ENCODE measurements at places on chromosomes 16 and 17.
A peak's percentile ranks its signal among the peaks of the same experiment; 100 is the strongest.

DNA sequence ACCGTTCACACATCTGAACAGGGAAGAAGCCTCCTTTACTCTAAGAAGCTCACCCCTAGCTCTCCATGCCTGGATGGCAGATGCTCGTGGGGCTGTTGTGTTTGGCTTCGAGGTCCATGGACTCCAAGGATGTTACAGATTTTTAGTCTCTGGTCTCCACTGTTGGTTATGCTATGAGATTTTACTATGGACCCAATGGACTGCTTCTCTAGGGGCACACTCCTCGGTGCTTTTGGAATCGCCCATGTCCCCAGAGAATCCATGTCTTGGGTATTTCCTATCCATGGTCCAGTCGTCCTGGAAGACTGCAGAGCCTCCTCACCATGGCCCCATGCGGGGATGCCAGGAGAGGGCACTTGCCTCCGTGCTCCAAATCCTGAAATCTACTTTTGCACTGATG is 83.4 kb downstream of the KCNJ12 start:
- no peak for DNase-seq

DNA sequence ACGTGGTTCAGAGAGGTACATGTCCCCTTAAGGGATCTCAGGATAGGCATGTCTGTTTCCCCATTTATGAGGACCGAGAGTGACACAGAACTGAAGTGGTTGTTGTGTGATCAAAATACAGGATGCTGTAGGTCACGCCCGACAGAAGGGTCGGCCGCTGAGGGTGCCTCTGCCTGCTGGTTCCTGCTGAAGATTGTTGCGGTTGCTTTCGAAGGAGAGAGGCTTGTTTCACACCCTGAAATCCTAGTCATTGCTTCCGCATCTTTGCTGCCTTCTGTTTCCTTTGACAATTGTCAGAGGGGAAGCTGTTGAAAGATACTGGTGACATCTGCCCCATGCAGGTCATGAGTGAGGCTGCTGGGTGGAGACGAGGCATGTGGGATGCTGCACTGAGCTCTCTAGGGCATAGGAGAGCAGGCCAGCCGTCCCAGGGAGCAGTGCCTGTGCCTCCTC is 3.8 kb upstream of the NAT9 start:
- peak; percentile 23 for DNase-seq

- no peak for DNase-seq
Observed at GRCh38 chr16:84989749-84990620, 21.4 kb downstream of the ZDHHC7 start.

DNA sequence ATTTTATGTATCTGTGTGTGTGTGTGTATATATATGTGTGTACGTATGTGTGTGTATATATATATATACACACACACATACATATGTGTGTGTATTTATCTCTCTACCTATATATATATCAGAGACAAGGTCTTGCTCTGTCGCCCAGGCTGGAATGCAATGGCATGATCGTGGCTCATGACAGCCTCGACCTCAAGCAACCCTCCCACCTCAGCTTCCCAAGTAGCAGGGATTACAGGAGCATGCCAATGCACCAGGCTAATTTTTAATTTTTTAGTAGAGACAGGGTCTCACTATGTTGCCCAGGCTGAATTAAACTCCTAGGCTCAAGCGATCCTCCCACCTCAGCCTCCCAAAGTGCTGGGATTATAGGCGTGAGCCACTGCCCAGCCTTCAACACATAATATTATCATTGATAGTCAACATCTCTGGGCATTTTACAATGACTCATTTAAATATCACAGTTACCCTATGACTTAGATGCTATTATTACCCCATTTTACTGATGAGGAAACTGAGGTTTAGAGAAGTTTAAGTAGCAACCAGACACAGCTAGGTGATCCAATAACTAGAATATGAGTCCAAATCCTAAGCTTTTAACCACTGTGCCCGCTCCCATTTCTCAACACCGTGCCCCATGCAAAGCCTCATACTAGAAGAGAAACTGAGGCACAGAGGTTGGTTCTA is 24.3 kb downstream of the G6PC3 start:
- no peak for DNase-seq

DNA sequence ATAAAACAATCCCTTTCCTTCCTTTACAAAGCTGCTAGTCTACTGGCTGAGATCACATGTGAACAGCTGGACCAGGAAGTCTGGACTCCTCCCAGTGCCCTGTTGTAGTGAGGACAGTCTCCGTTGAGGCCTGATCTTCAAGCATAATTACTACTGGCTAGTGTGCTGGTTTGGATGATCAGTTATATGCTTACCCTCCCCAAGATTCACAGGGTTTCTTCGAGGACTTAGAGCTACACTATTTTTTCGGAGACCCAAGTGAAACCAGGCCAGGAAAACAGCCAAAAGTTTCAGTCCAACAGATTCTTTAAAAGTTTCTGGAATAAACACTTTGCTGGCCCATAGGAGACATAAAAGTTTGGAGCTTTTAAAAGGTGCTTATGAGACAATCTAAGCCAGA is 194.9 kb upstream of the CDH11 start:
- DNase-seq = no peak

GRCh38 chr17:61129267-61130254 is 270.1 kb upstream of the TBX2 start:
- no peak for DNase-seq

Measured in stimulated activated CD4-positive, alpha-beta T cell treated with anti-CD3 and anti-CD28 coated beads, Interleukin-1b, Interleukin-23, amount 100 ng/mL, for 4 hours (primary cell).